ENCODE measurements at places on chromosomes 7 and 10.

GRCh38 chr10:26637521-26638275 lies 59.8 kb upstream of the PDSS1 start:
- no peak for DNase-seq

DNA sequence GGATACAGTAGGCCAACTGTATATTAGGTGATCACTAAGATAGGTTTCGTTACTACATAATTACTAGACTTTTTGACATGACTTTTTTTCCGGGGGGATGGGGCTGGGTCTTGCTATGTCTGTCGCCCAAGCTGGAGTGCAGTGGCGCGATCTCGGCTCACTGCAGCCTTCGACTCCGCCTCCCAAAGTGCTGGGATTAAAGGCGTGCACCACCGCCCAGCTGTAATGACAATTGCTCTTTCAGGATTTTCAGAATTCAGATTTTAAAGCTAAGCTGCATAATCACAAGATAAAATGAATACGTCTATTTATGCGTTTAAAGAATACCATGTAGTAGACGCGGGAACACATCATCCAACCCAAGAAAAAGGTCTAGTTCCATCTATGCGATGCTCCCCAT lies 982 bp downstream of the IDI1 start:
- no peak for DNase-seq

- no peak for DNase-seq
These were observed 16.1 kb downstream of the NUDT13 start for GRCh38 chr10:73126343-73126742.

DNA sequence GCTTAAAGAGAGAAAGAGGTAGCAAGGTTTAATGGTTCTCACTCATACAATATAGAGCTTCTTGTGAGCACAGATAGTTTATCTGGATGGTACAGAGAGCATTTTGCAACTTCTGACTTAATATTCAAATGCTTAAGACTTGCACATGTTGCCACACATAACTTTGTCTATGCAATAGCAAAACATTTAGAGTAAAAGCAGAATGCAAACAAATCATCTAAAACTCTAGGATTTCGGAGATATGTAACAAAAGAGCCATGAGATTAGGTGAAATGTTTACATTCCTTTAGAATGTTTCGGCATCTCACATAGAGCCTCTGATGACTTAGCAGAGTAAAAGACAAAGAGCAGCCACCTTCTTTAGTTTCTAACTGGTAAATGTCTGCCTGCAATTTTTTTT lies 717.1 kb upstream of the LRRN3 start:
- no peak for DNase-seq

DNA sequence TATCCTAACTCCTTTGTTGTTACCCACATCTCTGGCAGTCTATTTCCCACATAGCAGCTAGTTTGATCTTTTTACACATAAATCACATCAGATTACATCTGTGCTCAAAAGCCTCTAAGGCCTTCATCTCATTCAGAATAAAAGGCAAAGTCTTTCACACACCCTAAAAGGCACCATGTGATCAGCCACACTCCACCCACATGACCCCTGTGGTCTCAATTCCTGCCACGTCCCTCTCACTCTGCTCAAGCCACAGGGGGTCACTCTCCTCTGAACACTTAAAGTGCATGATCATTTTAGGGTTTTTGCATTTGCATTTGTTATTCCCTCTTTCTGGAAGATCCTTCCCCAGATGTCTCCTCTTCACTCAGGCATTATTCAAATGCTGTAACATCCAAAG lies 30.8 kb downstream of the ELAPOR2 start:
- no peak for DNase-seq

GRCh38 chr10:60189861-60190475 lies 199.7 kb downstream of the ANK3 start:
- DNase-seq, result no peak

- no peak for DNase-seq
These were observed 228.7 kb downstream of the FRMD4A start for GRCh38 chr10:14102056-14102455.

DNA sequence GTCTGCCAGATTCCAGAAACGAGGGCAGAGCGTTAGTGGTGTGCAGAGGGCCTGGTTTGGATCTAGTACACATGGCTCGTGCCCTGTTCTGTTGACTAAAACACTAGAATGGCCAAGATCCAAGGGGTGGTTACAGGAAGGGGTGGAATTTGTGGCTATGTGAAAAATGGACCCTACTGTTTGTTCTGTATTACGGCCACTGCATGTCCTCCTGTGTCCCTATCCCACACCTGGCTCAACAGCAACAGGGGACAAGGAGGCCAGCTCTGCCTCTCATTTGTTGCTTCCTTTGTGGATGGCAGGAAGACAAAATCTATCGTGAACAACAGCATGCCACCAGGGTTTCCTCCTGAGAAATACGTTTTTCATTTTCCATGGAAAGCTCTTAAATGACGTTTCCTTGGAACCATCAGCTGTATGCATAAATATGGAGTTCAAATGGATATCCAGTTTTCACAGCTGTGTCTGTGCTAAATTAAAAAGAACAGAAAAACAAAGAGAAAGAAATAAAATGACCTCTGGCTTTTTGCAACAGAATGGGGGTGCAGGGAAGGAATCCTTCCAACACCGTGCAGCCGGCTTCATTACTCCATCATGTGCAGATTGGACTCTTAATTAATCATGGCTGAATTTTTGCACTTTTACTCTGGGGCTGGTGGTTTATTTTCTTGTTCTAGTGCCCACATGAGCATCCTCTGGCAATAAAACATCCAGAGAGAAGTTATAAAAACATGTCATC lies 318.9 kb downstream of the CXCL12 start:
- no peak for DNase-seq

GRCh38 chr10:78759456-78760120 lies 309.2 kb upstream of the ZMIZ1 start:
- no peak for DNase-seq

DNA sequence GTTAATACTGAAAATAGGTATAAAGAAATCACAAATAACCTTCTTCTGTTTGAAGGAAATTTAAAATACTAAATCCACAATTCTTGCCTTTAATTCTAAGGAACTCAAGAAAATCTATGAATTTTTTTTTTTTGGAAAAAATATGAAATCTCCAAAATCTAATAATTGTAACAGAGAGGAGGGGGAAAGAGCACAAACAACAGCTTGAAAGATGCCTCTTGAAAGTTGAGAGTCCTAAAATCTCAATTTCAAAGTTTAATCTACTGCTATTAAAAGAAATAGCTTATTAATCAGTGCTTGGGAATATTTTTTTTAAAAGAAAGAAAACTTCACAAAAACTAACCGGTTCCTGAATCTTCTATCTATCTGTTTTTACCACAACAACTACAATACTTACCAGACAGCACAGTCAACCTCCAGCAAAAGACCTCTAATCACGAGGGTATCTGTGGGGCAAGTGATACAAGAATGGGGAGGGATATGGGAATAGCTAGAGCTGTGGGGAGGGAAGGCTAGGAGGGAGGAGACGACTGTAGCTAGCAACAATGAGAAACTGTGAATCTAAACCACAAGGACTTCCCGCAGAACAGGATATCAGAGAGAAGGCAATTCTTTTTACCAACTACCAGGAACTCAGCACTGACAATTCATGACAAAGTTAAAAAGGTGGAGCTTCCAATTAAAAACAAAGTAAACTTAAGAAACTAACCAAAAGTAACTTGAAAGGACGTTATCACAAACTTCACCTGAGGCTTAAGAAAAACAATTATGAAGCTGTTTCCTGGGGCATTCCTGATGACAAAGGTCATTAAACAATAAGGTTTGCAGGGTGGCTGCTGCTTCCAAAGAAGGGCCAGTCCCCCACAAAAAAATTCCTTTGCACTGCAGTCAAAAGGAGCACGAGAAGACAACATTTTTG lies at the start of gene USP54:
USP54 (minus strand) TSS at position 462 of the 919 bp plus-strand sequence. CDS start 15,684 bp downstream, outside the sequence.
- DNase-seq, result no peak

DNA sequence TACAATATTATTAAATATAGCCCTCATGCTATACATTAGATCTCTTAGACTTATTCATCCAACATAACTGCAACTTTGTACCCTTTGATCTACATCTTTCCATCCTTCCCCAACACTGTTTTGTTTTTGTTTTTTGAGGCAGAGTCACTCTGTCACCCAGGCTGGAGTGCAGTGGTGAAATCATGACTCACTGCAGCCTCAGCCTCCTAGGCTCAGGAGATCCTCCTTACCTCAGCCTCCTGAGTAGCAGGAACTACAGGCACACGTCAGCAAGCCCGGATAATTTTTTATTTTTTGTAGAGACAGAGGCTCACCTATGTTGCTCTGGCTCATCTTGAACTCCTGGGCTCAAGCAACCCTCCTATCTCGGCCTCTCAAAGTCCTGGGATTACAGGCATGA lies 53.3 kb downstream of the NT5C2 start:
- DNase-seq, result no peak
